Stimulated activated CD8-positive, alpha-beta memory T cell treated with anti-CD3 and anti-CD28 coated beads, Interleukin-7, amount 100 ng/mL, for 4 hours (primary cell): ENCODE measurements at places on chromosomes 13 and 19.

- DNase-seq, result no peak
These were observed 100.2 kb downstream of the KL start for GRCh38 chr13:33116321-33117010.

DNA sequence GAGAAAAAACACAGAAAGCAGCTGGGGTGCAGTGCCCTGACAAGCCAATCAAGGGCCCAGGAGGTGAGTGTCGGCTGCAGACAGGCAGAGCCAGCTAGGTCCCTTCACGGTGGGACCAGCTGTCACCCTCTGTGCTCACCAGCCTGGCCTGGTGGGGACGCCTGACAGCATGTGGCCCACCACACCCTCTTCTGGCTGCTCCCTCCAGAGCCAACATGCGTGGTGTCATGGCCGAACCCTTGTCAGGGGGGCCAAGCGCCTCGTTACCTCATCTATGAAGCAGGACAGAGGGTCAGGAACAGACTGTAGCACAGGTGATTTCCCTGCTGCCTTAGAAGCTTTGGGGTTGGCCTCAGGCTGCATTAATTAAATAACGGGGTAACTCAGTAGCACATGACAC is 40.0 kb upstream of the ISYNA1 start:
- no peak for DNase-seq

DNA sequence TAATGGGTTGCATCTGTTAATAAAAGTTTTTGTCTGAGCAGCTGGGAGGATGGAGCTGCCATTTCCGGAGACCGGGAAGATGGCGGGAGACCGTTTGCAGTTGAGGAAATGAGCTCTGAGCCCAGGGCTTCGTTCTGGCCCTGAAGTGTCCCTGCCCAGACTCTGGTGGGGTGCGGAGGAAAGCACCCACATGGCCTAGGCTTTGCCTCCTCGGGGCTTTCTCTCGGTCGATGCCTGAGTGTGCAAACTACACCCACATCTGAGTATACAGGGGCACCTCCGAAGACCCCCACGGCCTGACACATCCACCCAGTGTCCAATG is 15.6 kb upstream of the NANOS3 start:
- no peak for DNase-seq

- peak; percentile 21 for DNase-seq
These were observed 551 bp downstream of the FZR1 start for GRCh38 chr19:3506384-3507340.

DNA sequence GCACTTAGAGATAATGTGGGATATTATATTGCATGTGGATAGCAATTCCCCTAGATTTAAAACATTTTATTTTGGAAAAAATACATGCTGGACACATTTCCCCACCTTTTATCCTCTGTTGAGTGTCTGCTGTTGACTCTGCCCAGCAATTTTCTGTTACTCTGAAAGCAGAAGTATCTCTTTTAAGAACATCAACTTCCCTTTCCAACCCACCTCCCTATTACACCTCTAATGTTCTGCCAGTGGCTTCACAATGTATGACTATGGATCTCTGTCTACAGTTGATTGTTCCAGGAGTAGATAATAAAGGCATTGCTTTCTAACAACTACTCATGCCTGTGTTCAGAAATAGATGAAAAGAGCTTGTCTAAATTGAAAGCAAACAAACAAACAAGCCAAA is 754.8 kb upstream of the SLITRK6 start:
- no peak for DNase-seq

DNA sequence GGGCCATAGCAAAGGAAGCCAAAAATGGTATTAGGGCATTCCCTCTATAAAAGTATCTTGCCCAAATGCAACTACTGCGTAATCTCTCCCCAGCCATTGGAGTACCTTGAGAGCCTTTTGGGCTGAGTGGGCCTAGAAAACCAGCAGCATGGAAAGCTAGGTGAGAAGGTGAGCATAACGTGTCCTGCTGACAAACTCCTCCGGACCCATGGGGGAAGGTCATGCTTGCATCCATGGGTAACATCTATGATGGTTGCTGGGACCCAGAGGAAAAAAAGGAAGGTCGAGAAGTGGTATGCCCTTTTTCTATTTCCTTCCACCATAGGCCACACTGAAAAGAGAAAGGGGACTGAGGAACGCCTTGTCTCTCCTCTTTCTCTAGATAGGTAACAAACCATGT is 57.4 kb downstream of the ZNF728 start:
- no peak for DNase-seq

- DNase-seq, result no peak
These were observed 40.3 kb upstream of the SGCG start for GRCh38 chr13:23140492-23140891.

- DNase-seq, result no peak
These were observed 9.4 kb upstream of the ZNF234 start for GRCh38 chr19:44131955-44132354.

GRCh38 chr19:35462476-35462953 is 14.5 kb downstream of the FFAR2 start:
- peak; percentile 23 for DNase-seq

DNA sequence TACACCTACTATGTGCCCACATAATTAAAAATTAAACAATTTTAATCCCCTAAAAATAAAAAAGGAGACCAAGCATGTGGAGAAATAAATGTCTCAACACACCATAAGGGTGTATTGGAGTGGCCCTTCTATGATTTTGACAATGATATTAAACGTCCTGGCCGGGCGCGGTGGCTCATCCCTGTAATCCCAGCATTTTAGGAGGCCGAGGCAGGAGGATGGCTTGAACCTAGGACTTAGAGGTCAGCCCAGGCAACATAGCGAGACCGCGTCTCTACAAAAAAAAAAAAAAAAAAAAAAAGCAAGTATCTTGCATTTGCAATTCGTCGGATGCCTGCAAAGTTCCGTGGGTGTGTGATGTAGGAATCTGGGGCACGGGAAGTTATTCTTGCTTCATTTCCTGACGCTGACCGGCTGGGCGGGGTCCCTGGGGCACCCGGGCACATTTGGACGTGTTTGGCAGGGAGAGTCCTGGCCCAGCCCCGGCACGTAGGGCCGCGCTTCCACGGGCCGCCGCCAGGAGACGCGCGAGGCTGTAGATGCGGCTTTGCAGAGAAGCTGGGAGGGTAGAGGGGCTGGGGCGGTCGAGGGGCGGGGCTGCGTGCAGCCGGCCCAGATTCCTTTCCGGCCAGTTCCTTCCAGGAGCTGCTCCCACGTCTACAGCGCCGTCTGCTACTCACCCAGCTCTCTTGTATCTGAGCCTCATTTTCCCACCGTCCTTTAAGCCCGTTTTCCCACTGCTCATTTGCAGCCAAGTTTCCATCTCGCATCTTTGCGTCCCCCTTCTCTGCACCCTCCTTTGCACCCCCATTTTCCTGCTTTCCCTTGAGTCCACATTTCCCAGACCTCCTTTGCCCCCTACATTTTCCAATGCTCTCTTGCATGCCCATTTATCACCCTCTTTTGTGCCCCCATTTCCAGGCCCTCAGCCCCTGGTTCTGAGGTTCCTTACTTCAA is 2.2 kb upstream of the TSPAN16 start:
- peak; percentile 54 for DNase-seq
